Heart left ventricle (tissue), 16 donors: ENCODE measurements at places on chromosomes 13 and 19. TPM values are rescaled to one million over a fixed set of nuclear protein-coding genes. Genes with fewer than 3 reads are reported as not detected.

GRCh38 chr13:49046002-49046401 lies 70.3 kb downstream of the FNDC3A start:
- DNase-seq, result no peak

- DNase-seq, result no peak
These were observed 20.3 kb downstream of the INTS6 start for GRCh38 chr13:51432576-51432975.

- no peak for DNase-seq
These were observed 22.6 kb downstream of the CYP2A6 start for GRCh38 chr19:40827386-40828247.

GRCh38 chr13:31172535-31172934 lies 10.8 kb upstream of the HSPH1 start:
- no peak for DNase-seq

GRCh38 chr19:7636691-7637373 lies at the start of gene STXBP2:
STXBP2 (plus strand) TSS chr19:7637110; CDS start chr19:7637150, 40 bp downstream.
- DNase-seq, result no peak

Gene ZNF415
- total RNA-seq, result 21.4 TPM

Gene CCDC70
- total RNA-seq, result not detected

Gene CBY2
- not detected for total RNA-seq

DNA sequence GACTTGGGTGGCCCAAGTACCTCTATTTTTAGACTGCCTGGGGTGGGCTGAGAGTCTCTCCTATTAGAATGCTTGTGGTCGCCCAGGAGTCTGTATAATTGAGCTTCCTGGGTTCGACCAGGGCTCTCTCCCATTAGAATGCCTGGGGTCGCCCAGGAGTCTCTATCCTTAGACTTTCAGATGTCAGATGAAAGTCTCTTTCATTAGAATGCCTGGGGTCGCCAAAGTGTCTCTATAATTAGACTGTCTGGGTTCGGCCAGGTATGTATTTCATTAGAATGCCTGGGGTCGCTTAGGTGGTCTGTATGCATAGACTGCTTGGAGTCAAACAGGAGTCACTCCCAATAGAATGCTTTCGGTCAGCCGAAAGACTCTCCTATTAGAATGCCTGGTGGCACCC lies 1471.7 kb downstream of the UQCRFS1 start:
- DNase-seq, result no peak

Gene CPB2
- not detected for total RNA-seq

DNA sequence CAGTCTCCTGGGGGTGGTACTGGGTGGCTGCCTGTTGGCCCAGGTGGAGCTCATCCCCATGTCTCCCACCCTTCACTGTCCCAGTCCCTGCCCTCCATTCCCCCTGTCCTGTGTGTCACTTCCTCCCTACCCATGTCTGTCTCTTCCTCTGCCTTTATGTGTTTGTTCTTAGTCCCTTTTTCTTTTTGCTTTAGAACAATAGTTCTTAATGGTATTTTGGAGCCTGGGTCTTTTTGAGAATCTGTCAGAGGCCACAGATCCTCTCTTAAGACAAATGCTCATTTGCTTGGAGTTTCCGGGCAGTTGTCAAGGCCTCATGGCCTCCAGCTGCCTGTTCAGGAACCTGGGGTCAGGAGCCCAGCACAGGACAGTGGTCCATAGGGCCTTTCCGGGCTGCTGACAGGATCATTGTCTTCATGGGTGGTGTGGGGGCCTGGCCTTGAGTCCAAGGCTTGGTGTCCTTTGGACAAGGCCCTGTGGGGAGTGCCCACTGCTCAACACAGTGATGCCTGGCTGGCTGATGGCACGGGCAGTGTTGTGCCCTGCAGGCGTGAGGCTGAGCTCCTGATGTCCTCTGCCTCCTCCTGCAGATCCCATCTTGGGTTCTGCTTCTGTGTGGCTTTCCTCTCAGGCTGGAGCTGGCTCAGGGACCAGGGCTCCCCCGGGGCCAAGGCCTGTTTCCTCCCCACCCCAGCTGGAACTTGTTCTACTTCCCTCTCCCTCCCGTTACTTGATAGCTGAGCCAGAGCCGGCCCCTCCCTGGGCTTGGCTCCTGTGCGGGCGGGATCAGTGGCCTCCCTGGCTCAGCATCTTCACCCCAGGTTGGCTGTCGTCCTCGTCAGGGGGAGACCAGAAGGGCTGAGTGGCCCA lies 3.5 kb downstream of the EGLN2 start:
- peak; percentile 83 for DNase-seq

Gene GNG14
- not detected for total RNA-seq

DNA sequence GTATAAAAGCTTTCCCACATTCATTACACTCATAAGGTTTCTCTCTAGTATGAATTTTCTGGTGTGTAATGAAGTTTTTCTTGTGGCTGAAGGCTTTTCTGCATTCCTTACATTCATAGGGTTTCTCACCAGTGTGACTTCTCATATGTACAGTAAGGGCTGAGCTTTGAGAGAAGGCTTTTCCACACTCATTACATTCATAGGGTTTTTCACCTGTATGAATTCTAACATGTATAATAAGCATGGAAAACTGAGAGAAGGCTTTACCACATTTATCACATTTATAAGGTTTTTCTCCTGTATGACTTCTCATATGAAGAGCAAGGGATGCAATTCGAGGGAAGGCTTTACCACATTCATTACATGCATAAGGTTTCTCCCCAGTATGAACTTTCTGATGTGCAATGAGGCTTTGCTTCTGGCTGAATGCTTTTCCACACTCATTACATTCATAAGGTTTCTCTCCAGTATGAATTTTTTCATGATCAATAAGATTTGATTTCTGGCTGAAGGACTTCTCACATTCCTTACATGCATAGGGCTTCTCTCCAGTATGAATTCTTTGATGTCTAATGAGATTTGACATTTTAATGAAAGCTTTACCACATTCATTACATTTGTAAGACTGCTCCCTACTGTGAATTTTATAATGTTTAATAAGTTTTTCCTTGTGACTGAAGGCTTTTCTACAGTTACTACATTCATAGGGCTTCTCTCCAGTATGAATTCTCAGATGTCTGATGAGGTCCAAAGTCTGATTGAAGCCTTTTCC lies 42.6 kb downstream of the ZNF527 start:
- DNase-seq, result no peak

DNA sequence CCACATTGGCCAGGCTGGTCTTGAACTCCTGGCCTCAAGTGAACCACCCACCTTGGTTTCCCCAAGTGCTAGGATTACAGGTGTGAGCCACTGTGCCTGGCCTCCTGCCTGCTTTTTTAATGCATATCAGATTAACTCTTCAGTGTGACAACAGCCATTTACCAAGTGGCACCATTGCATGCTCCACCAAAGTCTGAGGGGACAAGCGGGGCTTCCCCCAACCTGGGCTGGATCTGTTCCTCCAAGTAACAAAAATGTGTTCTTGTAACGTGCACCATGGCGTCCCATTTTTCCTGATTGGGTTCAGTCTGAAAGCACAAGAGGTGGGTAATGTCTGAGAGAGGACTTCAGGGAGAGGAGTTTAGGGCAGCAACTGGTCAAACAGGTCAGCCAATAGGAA lies 77.8 kb downstream of the TEX29 start:
- DNase-seq, result no peak

Gene ZNF610
- total RNA-seq, result 2.7 TPM

- no peak for DNase-seq
These were observed 28.9 kb downstream of the TDRD12 start for GRCh38 chr19:32748497-32748896.

DNA sequence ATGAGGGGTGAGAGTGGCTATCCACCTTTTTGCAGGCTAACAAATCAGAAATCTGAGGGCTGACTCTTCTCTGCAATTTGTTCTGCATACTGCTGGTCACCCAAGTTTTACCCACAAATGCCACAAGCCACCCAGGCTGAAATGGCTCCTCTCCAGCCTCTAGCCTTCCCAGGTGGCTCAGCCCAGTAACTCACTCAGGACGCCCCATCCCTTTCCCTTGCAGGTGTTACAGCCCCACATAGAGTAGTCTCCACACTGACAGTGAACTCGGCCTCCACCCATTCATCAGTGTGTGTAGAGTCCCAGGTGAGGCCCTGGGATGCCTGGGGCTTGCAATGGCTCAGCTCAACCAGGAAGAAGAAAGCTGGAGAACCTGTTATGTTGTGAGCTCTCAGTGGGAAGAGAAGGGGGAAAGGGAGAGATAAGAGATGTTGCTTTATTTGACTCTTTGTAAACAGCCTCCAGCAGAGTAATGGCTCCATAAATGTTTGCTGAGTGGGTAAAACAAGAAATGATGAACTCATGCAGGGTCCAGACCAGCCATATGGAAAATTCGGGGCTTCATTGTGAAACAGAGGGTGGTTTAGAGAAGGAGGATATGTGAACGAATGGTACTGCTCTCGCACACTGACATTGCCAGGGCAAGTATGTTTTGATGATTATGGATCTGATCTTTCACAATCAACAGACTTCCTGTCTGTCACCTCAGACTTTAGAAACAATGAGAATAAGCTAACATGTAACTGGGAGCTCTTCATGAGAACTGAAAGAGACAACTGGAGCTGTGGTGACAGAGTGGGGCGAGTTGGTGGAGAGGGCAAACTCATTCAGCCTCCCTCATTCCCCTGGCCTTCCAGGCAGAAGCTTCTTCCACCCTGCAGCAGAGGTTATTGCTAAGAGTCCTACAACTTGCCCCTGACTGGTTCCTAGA lies 74.2 kb upstream of the RFC3 start:
- DNase-seq, result no peak

Gene KPNA3
- total RNA-seq, result 76.8 TPM

GRCh38 chr13:111941845-111942447 lies 125.0 kb upstream of the SOX1 start:
- DNase-seq, result no peak

Gene KRTDAP
- not detected for total RNA-seq

- no peak for DNase-seq
These were observed 2.1 kb downstream of the SPATA13 start for GRCh38 chr13:24162604-24163003.

DNA sequence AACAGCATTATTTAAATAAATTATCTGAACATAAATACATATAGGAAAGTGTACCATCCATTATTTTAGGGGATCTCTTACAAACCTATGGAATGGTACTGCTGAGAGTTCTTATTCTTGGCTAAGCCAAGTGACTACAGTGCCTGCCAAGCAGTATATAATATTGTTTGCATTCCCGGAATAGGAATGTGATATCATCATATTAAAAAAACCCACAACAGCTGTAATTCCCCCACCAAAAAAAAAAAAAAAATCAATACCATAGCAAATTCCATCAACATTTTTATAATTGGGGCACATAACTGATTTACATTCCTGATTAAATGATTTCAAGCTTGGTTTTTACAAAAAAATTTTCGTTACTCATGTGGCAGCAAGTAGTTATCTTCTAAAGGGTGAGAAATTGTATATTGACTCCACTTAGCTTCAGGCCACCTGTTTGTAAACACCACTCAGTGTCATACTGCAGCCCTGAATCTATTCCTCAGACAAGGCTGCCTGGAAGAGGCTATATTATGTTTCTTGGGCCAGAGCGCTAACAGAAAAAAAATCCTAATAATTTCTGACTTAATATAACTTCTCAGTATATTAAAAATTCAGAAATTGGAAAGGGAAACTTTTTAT lies 278.1 kb downstream of the DNAJC15 start:
- no peak for DNase-seq

Gene TNNI3
- total RNA-seq, result 9,898 TPM

DNA sequence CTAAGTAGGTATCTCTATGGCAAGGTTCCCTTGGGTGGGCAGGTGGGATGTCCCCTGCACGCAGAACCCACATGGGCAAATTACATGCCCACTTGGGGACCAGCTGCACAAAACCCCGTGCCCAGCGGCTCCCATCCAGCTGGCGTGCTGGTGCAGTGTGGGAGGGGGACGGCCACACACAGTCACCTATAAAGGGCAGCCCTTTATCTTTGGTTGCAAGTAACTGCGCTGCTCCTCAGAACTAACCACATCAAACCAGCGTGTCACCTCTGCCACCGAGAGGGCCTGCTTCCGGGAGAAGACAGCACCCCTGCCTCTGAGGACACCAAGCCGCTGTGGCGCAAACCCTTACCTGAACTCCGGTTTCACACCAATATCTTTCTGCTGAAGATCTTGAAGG lies 32.2 kb downstream of the ANKRD27 start:
- no peak for DNase-seq

Gene DAND5
- total RNA-seq, result 5.2 TPM
